ENCODE measurements at places on chromosomes 5 and 9.

GRCh38 chr5:112634166-112634565 is 103.5 kb upstream of the APC start:
- DNase-seq, result no peak

GRCh38 chr5:139756971-139757370 is 38.6 kb upstream of the PSD2 start:
- no peak for DNase-seq

DNA sequence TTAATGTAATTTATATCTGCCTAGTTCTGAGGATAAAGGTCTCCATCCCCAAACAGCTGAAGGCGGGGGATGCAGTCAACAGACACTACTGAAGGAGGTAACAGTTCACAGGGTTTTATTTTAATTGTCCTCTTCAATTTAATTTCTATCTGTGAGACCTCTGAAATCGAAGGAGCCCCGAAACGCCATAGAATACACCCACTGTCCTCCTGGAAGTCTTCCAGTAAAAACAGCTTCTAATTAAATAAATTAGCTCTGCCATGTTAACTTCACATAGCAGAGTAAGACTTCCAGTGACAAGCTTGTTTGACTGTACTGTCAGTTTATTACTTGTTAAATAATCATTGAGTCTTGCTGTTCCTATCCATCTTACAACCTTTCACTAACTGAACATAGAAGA is 193.5 kb downstream of the SEC61B start:
- no peak for DNase-seq

DNA sequence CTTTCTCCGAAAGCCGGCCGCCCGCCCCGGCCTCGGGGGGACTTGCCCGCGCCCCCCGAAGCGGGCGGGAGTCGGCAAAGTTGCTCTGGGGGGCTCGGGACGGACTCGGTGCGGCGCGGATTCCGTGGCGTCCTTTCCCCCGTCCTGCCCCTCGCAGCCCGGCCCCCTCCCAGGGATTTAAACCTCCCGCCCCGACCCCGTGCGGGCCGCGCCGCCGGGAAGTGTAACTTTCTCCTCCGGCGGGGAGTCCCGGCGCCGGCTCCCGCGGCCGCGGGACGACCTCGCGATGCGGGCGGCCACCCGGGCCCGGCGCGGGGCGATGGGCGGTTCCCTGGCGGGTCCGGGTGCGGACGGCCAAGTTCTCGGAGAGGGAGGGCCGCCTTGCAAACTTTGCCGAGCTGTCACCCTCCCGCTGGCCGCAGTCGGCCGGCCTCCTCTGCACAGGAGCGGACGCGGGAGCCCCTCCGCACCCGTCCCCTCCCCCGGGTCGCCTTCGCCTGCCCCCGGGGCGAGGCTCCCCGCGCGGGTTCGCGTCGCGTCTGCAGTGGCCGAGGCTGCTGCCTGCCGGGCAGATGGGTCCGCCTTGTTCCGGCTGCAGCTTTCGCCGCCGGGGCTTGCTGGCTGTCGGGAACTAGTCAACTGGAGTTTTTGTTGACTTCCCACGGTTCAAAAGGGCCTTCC is 732 bp downstream of the PBX3 start:
- DNase-seq, result no peak

GRCh38 chr5:147509041-147509709 is 693 bp downstream of the DPYSL3 start:
- DNase-seq, result peak; percentile 12

GRCh38 chr9:125190361-125190801 is 778 bp upstream of the PPP6C start:
- no peak for DNase-seq

GRCh38 chr9:89363921-89364665 is 45.8 kb downstream of the SECISBP2 start:
- DNase-seq, result no peak

DNA sequence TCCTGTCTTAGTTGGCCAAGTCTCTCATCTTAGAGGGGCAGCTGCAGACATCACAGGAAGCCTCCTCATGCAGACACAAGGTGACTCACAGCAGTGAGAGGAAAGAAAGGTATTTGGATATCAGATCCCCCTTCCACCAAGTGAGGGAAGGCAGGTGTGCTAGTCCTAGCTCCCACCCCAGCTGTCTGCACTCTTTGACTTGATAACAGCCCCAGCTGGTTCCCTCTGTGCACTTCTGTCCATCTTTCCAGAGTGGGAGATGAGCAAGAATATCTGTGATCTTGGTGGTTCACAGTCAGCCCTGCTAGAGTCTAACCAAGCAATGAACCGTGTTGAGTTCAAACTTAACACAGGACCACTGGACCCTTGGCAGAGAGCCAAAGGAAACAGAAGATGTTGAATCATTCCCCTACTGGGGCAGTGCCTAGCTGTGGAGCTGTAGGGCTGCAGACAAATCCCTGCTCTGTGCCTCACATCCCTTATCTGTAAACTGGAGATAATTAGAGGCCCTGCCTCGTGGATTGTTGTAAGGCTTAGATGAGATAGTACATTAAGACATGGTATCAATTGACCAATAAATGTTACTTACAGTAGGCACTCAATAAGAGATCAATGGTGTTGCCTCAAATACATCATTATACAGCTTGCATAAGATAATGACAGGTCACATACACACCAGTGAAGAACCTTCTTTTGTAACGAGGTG is 39.1 kb downstream of the SH3RF2 start:
- DNase-seq, result no peak

DNA sequence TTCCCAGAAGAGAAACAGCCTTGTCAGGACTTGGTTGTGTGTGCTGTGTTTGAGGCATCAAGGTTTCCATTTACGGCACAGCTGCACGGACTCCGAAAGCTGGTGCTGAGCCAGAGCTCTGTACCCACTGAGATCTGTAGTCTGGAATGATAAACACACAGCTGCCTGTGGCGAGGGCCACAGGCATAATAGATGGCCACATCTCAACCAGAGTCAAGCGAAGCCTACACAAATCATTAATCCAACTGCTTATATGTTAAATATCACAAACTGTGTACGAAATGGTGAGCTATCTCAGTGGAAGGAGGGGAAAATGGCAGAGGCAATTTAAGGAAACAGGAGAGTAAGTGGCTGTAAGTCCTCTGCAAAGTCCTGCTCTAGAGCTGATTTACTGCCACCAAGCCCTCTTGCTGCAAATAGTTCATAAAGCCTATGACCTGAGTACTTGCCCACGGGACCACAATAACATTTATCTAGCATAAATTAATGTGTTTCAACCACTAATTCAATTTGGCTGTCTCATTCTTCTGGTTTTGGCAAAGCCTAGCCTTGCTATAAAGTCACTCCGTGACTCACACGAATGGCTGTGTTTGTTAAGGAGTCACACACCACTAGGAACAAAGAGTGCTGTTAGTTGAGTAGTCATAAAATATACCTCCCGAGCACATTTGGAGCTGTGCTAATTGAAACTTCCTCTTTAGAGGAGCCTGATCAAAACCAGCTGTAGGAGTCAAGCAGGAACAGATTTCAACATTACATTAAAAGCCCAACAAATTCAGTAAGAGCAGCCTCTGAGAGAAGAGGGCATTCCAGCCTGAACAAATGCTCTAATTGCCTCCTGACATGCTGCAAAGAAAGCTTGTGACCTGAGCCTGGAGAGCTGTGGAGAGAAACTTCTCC is 738.6 kb upstream of the ZNF608 start:
- peak; percentile 45 for DNase-seq

- DNase-seq, result no peak
Measured at GRCh38 chr5:108760512-108760911, 12.8 kb downstream of the FER start.

- DNase-seq, result no peak
Measured at GRCh38 chr9:138007918-138008841, 130.6 kb downstream of the CACNA1B start.

DNA sequence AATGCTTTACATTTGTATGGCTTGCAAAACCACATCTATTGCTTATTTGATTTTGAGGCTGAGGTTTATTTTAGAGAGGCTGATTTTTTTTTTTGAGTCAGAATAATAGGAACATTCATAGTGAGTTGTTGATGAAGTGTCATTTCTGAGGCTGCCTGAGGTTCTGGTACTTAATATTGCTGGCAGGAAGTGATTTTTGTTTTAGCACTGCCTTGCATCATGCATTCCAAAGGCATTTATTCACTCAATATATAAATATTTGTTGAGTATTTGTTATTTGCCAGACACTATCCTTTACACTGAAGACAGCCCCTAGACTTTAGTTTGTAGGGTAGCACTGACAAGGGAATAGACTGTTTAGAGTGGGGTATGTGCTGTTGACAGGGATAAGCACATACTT is 2.7 kb downstream of the RNF20 start:
- DNase-seq, result no peak

- no peak for DNase-seq
Measured at GRCh38 chr5:81608976-81609375, 141.9 kb downstream of the SSBP2 start.

DNA sequence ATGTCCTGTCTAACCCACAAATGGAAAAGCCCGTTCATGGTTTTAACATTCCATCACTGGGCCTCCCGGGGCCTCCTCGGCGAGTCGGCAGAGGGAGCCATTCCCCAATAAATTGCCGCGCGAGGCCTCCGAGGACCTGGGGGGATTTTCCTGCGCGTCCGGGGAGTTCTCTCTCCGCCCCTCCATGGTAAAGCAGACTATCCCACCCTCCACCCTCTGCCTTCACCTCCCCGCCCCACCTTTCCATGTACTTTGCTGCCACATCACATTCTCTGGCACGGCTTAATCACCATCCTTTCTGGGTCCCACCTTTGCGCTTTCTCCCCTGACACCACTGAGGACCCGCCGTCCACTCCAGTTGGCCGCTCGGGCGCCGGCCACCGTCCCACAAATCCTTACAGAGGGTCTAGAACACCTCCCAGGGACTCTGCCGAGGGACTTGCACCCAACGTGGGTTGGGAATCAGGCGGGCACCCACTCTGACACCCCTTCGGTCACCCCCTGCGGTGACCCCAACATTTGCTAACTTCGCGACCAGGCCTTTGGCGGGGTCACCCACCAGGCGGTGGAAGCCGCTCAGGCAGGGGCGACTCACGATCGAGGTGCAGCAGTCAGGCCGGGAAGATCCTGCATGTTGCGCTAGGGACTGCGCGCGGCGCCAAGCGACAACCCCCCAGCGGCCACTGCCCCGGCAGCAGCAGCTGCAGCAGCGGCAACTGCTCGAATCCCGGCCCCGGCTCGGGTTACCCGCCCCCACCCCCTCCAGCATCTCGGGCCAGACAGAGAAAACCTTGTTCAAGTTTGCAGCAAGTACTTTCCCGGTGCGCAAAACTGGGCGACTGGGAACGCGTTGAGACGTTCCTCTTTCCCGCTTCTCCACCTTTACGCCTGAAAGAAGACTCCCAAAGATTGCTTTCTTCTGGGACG is at the start of gene MEGF10:
TSS of gene MEGF10 (plus strand) at position 778 of the 927 bp plus-strand sequence. CDS start 40,513 bp downstream, outside the sequence.
- peak; percentile 38 for DNase-seq

- DNase-seq, result no peak
Measured at GRCh38 chr5:67161767-67162166, 34.8 kb downstream of the CD180 start.

DNA sequence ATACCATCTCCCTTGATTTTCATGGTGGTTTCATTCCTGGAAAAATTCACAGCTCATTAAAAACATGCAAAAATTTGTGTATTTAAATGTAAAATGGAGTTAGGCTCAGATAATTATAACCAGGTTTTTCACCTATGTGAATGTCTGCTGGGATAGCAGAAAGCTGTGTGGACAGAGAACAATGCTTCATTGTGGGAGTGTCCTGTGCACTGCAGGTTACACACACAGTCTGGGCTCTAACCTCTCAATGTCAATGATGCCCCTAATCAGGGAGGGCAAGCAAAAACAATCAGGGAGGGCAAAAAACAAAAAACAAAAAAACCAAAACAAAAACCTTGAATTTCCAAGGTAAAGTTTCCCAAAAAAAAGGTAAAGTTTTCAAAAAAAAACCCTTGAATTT is 158.9 kb upstream of the KLF9 start:
- DNase-seq, result no peak

- DNase-seq, result no peak
Measured at GRCh38 chr9:32395510-32396216, 11.2 kb downstream of the ACO1 start.
